Fibroblast of villous mesenchyme (primary cell): ENCODE measurements at places on chromosomes 6 and 20.

GRCh38 chr6:25623879-25624278 is 28.1 kb upstream of the SCGN start:
- no peak for DNase-seq

DNA sequence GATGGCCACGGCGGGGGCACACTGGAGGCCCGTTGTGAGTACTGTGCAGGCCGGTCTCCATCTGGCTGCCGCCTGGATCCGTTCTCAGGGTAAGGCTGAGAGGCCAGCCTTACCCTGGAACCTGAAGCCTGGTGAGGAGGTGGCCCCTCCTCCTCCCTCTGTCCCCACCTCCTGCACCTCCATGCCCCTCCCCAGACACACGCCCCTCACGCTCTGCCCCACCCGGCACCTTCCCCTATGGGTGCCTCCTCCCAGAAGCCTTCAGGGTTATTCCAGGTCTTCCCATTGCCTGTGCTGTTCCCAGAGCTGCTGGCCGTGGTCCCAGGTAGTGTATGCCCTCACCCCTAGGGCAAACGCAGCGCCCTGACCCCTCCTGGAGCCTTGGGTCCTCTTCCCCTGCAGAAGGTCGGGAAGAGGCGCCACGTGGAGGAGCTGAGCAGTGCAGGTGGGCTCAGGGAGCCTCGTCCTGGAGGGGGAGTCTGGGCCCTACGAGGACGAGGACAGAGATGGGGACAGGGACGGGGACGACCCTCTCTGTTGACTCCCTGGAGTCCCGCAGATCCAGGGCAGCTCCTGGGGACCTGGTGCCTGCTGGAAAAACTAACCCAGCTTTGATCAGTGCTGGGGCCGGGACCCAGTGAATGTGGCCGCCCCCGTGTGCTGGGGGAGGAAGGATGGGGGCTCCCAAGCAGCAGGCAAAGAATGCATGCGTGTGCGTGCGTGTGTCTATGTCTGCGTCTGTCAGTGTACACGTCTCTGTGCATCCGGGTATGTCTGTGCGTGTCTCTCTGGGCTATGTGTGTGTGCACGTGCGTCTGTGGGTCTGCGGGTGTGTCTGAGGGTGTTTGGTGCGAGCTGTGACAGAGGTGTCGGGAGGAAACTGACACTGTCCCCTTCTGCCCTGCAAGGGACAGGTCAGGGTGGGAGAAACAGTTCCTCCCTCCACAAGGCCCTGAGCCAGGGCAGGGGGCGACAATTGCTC is 8.2 kb upstream of the HRH3 start:
- no peak for DNase-seq

- no peak for DNase-seq
These were observed 905.4 kb upstream of the FLRT3 start for GRCh38 chr20:15242773-15243172.

DNA sequence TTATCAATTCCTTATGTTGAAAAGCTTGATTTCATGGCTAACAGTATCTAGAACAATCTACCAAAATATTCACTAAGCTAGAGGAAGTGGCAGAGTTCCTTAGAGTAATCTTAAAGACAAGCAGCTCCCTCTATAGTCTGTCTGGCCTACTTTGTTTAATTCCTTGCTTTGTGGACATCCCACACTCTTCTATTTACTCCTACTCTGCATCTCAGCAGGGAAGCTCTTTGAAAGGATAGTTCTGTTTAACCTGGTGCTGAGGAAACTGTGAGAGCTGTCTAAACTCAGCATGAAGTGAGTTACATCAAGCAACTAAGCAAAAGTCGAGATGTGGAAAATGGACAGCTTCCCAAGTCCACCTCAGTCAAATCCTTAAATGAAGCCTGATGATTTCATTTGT is 4.3 kb downstream of the REV3L start:
- peak; percentile 72 for DNase-seq

DNA sequence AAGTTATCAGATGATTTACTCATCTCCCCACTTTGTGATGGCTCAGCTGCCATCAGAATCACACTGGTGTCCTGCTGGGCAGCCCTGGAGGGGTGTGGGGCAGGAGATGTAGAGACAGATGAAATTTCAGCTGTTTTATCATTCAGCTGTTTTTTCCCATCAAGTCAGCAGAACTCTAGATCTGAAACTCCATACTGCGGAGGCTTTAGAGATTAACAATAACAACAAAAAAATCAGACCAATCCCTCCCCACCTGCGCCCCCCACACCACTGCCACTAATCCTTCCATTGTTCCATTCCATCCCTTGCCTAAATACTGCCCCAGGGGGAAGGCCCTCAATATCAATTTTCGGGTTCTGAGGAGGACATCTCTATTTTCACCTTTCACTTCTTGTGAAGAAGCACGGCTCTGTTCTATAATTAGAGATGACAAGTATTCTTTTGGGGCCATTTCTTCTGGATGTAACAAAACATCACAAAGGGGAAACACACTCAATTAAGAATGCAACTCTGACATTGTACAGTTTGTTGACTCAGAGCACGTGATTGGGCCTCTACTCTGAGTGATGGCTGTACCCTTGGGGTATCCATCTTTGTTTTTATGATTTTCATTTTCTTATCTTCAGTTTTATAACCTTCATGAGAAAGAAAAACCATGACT is 396.3 kb downstream of the ZFAND3 start:
- no peak for DNase-seq

- DNase-seq = peak; percentile 39
These were observed 211.6 kb upstream of the THEMIS start for GRCh38 chr6:128112494-128112893.

DNA sequence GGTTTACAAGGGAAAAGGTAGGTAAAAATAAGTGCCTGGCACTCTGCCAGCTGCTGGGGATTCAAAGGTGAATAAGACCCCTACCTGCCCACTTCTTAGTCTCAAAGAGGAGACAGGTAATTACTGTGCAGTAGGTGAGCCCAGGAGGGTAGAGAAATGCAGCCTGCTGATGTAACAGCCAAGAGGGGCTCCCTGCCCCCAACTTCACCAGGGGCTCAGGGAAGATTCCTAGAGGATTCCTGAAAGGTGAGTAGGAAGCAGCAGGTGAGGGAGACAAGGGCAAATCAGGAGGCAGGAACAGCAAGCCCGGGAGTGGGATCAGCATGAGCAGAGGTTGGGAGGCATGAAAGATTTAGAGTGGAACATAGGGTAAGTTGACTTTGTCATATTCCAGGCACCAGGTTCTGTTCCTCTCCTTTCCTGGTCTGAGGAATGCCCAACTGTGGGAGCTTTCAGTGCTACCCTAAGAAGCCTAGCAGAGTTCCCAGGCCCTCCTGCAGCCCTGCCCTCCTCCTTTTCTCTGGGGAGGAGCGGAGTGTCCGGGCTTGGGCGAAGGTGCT is 258.1 kb downstream of the LRFN2 start:
- DNase-seq = no peak

- peak; percentile 59 for DNase-seq
These were observed 7.5 kb upstream of the CCDC28A start for GRCh38 chr6:138765896-138766655.

DNA sequence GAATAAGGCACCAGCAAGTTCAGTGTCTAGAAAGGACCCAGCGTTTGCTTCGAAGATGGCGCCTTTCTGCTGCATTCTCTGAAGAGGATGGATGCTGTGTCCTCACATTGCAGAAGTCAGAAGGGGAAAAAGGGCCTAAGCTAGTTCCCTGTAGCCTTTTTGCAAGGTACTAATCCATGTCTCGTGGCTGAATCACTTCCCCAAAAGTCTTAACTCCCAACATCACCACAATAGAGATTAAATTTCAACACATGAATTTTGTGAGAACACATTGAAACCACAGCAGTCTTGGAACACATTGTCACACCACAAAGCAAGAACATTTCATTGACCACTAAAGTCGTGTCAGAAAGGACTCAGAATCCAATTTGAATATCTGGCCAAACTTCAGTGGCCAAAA is 42.1 kb downstream of the KLHL31 start:
- DNase-seq = peak; percentile 13

DNA sequence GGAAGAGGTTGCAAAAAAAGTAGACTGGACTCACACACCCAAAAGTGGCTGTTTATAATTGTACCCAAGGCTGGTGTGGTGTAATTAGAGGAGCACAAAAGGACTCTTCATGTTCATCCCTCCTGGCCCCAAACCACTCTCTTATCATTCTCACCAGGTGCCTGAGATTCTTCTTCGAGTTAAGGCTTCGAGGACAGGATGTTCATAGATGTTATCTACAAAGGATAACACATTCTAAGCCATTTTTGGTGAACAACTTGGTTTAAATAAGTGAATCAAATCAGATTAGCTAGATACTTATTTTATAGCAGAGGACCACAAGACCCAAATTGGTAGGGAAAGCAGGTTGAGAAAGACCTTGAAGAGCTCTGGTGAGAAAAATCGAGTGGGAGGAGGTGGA is 73.1 kb upstream of the SUPT3H start:
- no peak for DNase-seq

DNA sequence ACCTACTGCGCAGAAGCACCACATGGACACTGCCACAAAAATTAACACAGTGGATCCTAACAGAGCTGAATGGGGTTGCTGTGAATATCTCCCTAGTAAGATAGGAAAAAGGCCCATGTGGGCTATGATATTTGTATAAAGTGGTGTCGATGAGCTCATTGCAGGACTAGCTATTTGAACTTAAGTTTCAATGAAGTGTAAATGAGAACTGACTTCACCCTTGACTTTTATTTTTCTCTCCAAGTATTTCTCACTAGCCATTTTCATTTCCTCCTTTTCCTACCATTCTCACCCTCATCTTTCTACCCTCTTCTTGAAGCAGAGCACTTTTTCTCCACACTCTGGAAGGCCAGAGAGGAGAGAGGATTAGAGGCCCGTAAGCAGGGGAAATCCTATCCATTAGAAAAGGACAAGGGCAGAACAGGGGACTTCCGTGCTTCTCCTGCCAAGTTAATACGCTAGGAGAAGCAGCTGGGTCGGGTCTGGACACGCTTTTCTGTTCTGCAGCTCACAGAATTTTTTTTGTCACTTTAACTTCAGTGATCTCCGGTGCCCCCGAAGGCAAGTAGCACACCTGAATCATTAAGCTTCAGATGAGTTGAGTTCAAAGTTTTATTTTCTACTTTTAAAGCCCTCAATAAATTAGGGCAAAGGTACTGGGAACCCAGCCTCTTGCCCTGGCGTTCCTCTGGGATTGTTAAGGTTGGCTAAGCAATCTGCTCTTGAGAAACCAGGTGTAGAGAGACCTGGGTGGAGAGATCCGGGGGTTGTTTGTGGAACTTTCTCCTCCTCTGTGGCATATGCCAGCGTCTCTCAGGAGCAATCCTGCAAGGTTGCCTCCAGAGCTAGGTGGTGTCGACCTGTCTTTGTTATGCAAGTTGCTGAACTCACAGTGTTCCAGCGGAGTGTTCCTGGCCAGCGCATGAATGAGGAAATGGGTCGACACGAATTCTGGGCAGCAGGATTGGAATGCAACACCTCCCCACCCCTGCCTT is 56.2 kb upstream of the ARID1B start:
- DNase-seq = no peak

GRCh38 chr6:30396833-30397479 is 52.0 kb downstream of the RPP21 start:
- DNase-seq = peak; percentile 65

DNA sequence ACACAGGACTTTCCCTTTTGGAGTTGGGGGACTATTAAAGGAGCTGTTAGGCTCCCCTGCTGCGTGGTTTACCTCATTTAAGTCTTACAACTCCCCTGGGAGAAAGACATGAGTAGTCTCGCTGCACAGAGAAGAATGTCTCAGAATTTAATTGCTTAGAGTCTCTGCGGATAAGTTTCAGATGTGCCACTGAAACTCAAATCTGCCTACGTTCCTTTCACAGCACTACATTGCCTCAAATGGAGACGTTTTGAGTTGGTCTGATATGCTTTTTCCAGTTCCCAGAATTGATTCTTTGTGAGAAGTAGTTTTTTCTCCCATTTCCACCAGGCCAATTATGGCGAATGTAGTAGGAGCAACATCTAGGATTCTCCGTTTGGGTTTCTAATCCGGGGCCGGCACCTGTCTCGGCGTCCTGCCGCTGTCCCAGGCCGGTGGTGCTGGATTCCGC is 532 bp upstream of the SLC35F1 start:
- DNase-seq = peak; percentile 21

- no peak for DNase-seq
These were observed 184.3 kb downstream of the ZNF217 start for GRCh38 chr20:53409447-53409717.

DNA sequence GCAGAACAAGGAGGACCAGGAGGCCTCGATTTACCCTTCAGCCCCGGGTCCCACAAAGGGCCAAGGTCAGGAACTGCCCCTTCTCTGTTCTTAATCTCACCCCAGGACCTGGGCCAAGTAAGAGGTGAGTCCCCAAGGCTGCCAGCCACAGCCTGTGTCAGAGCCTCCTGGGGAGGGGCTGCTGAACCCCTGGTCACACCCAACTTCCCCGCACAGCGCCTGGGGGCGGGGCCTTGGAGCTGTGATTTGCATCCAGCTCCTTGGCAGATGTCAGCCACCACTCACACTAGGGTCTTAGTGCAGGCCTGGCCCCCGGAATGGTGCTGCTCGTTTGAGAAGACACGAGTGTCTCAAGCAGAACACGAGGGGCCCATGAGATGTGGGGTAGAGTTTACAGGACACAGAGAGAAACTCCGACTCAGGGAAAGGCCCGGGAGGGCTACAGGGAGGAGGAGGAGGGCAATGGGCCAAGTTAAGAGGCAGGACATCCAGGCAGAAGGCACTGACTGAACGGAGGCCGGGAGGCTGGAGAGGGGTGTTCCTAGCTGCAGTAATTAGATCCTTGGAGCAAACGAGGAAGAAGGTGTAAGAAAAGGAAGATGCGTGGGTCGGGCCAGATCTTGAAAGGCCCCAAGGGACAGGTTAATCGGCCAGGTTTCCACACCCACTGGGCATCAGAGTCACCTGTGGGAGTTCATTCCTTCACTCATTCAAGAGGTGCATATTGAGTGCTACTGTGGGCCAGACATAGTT is 26.9 kb downstream of the ZBP1 start:
- no peak for DNase-seq

- DNase-seq = no peak
These were observed 5.7 kb downstream of the TUBB2A start for GRCh38 chr6:3151691-3152090.

DNA sequence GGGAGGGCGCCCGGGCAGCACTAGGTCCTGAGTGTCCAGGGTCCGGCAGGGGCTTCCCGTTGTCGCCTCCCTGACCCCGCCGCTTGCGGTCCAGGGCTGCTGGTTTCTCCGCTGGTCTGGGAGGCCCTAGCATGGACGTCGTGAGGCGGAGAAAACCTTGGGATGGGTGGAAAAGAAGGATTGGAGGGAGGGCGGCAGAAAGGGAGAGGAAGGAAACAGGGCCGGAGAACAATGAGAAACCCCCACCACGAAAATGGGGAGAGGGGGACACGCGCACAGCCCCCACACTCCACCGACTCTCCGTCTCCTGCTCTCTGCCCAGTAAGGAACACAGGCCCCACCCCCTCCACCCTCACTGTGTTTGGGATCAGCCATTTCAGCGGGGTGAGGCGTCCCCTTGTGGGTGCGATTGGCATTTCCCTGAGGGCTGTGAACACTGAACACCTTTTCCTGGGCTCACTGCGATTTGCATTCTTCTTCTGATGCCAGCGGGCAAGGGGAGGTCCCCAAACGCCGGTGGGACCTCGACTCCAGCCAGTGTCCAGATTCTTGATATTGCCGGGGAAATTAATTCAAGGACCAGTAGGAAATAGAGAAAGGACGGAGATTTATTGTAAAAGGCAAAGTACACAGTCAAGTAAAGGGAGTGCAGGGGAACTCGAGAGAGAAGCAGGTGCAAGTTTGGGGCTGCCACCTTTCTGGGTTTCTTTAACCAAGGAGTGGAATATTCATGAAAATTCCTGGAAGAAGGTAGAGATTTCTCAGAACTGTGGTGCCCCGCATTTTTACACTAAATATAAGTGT is 3.3 kb upstream of the RAET1G start:
- peak; percentile 73 for DNase-seq
